ENCODE measurements at places on chromosomes 4 and X.

- H3K27ac ChIP-seq, result no peak overlapping the region
- DNase-seq, result no peak
- H3K4me1 ChIP-seq, result no peaks in the 10 kb centered on the region
- H3K36me3 ChIP-seq, result no peaks in the 10 kb centered on the region
- H3K4me3 ChIP-seq, result no peak overlapping the region
Observed at GRCh38 chrX:23659339-23659738, 8.0 kb upstream of the PRDX4 start.

DNA sequence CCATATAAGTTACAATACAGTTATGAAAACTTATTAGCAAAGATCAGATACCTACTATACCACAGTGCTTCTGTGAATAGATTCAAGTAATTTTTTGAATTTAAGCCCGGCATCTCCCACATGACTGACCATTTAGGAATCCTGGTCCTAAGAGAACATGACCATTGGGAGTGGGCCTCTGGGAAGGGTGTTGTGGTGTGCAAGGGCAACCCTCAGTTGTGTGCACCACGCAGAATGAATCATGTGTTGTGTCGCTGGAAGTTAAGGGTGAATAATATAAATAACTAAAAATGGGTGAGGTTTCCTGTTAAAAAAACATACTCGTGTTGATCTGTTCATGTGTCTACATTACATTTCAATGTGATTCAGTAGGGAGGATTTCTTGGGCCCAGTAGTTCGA lies 15.5 kb downstream of the CPE start:
- no peak overlapping the region for H3K4me3 ChIP-seq
- no peaks in the 10 kb centered on the region for H3K36me3 ChIP-seq
- no peak for DNase-seq

DNA sequence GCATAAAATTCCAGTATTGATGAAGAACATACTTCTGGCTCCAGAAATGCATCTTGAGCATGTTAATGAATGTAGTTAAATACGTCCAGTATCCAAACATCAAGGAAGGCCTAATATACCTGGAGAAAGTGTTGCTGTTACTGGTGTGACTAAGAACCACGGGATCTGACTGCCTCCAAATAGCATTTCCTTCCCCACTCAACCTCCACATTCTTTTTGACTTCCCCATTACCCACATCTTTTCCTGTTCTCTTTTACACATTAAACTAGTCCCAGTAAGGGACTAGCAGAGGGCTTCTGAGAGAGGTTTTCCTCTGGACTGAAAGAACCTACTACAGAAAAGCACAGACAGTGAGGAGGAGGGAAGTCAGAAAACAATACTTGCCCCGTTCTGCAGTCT lies 482.8 kb upstream of the HTR2C start:
- DNase-seq, result no peak
- no peak overlapping the region for H3K4me3 ChIP-seq
- no peak overlapping the region for H3K27ac ChIP-seq
- H3K27me3 ChIP-seq, result no peaks in the 10 kb centered on the region
- H3K4me1 ChIP-seq, result no peaks in the 10 kb centered on the region

- no peak for DNase-seq
- H3K27ac ChIP-seq, result no peak overlapping the region
- no peak overlapping the region for H3K4me3 ChIP-seq
- H3K36me3 ChIP-seq, result no peaks in the 10 kb centered on the region
Observed at GRCh38 chr4:73520821-73521220, 39.3 kb downstream of the AFM start.

GRCh38 chrX:49912086-49912485 lies 10.3 kb upstream of the CLCN5 start:
- no peaks in the 10 kb centered on the region for H3K4me1 ChIP-seq
- DNase-seq, result no peak
- H3K27ac ChIP-seq, result no peak overlapping the region
- no peaks in the 10 kb centered on the region for H3K27me3 ChIP-seq
- no peak overlapping the region for H3K4me3 ChIP-seq

GRCh38 chr4:7429601-7430078 lies 5.1 kb downstream of the PSAPL1 start:
- H3K4me1 ChIP-seq, result no peaks in the 10 kb centered on the region
- no peak overlapping the region for H3K27ac ChIP-seq
- no peak overlapping the region for H3K4me3 ChIP-seq
- peak; percentile 60 for DNase-seq
- no peaks in the 10 kb centered on the region for H3K27me3 ChIP-seq
- no peaks in the 10 kb centered on the region for H3K36me3 ChIP-seq

GRCh38 chr4:2935762-2936743 lies 27.2 kb downstream of the NOP14 start:
- peaks cover 44% of the 10 kb centered on the region for H3K36me3 ChIP-seq
- H3K27ac ChIP-seq, result peak overlapping the region; percentile 89
- peaks cover 58% of the 10 kb centered on the region for H3K4me1 ChIP-seq
- DNase-seq, result peak; percentile 60
- no peaks in the 10 kb centered on the region for H3K27me3 ChIP-seq
- H3K4me3 ChIP-seq, result peak overlapping the region; percentile 89

DNA sequence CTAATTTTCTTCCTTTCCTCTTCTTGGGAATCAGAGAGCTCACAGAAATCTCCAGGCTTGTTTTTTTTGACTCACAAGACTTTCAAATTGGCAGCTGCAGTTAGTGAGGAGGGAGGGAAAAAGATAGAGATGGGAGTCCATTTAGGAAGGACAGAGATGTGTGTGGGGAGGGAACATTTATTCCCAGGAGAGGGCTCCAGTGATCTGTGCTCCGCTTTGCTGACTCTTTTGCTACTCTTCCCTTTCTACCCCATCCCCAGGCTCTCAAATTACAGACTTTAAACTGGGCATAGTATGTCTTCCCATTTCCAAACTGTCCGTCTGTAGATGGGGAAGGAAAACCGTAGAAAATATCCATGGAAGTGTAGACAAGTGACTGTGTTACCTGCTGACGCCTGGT lies 39.1 kb upstream of the UCP1 start:
- H3K4me1 ChIP-seq, result no peaks in the 10 kb centered on the region
- no peaks in the 10 kb centered on the region for H3K27me3 ChIP-seq
- no peak overlapping the region for H3K27ac ChIP-seq
- no peaks in the 10 kb centered on the region for H3K36me3 ChIP-seq

DNA sequence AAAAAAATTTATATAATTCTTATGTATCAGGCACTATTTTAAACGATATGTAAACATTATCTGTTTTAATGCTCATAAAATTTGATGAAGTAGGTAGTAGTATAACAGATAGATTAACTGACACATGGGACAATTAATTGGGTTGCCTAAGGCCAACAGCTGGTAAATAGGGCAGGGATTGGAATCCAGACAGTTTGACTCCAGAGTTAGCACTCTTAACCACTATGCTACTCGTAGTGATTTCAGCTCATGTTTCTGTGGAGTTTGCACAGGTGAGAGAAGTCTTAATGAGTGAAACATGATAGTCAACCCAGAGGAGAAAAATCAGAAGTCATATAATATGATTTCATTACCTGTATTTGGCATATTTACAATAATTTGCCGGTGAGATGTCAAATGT lies 126.0 kb upstream of the WDFY3 start:
- no peaks in the 10 kb centered on the region for H3K36me3 ChIP-seq
- no peak overlapping the region for H3K4me3 ChIP-seq
- no peak overlapping the region for H3K27ac ChIP-seq
- no peaks in the 10 kb centered on the region for H3K4me1 ChIP-seq

- H3K27ac ChIP-seq, result peak overlapping the region; percentile 68
- DNase-seq, result no peak
- no peaks in the 10 kb centered on the region for H3K27me3 ChIP-seq
- H3K4me3 ChIP-seq, result peak overlapping the region; percentile 37
- no peaks in the 10 kb centered on the region for H3K36me3 ChIP-seq
Observed at GRCh38 chr4:157992038-157992705, 180.7 kb downstream of the GASK1B start.

DNA sequence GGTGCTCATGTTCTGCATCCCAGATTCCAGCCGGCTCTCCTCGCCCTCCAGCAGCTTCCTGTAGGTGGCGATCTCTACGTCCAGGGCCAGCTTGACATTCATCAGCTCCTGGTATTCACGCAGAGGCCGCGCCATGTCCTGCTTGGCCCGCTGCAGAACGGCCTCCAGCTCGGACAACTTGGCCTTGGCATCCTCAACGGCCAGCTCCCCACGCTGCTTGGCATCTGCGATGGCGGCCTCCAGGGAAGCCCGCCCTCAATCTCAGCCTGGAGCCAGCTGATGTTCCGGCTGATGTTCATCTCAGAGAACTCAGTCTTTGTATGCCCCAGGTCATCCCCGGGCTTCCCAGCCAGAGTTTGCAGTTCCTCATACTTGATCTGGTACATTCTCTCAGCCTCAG lies 431.8 kb upstream of the DIPK2B start:
- no peaks in the 10 kb centered on the region for H3K27me3 ChIP-seq
- H3K36me3 ChIP-seq, result no peaks in the 10 kb centered on the region
- no peaks in the 10 kb centered on the region for H3K4me1 ChIP-seq
- H3K4me3 ChIP-seq, result no peak overlapping the region

- H3K27me3 ChIP-seq, result no peaks in the 10 kb centered on the region
- peak overlapping the region; percentile 81 for H3K4me3 ChIP-seq
- H3K4me1 ChIP-seq, result peaks cover 18% of the 10 kb centered on the region
- H3K27ac ChIP-seq, result peak overlapping the region; percentile 99
- no peaks in the 10 kb centered on the region for H3K36me3 ChIP-seq
- peak; percentile 94 for DNase-seq
Observed at GRCh38 chr4:113760795-113761619, 531 bp downstream of the CAMK2D start.

DNA sequence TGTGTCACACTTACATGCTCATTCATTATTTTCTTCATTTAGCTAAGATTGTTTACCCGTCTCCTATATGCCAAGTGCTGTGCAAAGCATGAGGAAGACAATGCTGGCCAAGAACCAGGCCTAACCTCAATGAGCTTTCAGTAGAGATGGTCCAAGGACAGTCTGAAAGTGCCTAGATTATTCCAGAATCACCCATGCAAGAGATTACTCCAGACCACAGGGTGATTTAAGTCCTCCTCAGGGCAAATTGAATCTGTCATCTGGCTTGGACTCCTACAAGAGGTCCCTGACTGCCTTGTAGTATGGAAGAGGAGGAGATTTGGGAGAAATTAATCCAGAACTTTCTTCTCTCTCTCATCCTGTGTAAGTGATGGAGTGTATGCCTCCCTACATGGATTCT lies 99.4 kb upstream of the NDP start:
- no peaks in the 10 kb centered on the region for H3K27me3 ChIP-seq
- no peak overlapping the region for H3K27ac ChIP-seq
- no peak overlapping the region for H3K4me3 ChIP-seq
- no peaks in the 10 kb centered on the region for H3K4me1 ChIP-seq
- no peak for DNase-seq
- H3K36me3 ChIP-seq, result no peaks in the 10 kb centered on the region

DNA sequence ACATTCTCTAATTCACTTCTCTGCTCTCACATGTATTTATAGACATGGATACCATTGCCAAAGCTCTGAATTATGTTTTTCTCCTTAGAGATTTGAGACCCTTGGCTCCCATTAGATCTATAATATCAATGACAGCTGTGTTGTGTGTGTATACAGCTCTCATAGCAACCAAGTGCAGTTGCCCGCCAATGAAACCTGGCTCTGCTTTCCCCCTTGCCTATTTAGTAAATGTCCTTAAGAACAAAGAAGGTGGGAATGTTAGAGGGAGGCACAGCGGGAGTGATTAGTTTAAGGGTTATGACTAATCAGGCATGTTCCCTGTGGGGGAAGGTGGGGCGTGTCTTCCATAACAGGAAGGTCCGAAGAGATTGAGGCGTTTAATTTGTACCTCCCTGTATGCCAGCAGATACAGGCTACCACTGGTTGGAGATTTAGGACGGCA lies 100.5 kb upstream of the TBC1D9 start:
- H3K4me3 ChIP-seq, result no peak overlapping the region
- H3K27me3 ChIP-seq, result no peaks in the 10 kb centered on the region

DNA sequence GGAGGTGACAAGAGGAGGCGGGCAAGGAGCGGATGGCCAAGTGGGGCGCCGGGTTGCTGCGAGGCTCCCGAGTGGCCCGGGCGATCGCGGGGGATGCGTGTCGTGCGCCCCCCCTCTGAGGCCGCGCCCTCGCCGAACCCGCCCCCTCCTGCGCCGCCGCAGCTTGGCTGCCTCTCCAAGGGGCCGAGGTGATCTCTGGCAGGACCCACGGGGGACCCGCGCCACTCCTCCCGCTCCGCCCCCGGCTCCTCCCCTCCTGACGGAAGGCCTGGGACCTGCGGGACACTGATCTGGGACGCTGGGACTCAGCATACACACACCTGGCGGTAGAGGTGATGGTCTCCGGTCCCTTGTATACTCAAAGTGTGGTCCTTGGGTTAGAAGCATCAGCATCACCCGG lies 21.9 kb upstream of the FAM47C start:
- H3K4me3 ChIP-seq, result peak overlapping the region; percentile 23
- H3K27me3 ChIP-seq, result peaks cover 7% of the 10 kb centered on the region
- H3K27ac ChIP-seq, result no peak overlapping the region
- no peaks in the 10 kb centered on the region for H3K36me3 ChIP-seq
- DNase-seq, result no peak

DNA sequence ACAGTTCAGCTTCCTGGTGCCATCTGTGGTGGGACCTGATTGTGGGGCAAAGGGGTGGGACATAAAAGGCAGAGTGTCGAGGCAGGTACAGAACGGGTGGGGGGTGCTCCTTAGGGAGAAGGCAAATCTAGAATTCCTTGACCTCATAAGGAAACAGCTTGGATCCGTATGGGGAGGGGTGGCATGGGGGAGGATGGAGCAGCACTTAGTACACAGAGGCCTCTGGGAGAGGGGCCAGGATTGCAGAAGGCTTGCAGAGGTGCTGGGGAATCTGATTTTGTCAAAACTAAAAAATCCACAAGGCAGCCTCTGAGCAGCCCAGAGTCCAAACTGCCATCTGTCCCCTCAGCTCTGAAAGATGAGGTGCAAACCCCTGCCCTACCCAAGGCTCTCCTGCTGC lies 2.3 kb upstream of the EMD start:
- H3K4me3 ChIP-seq, result no peak overlapping the region
- no peaks in the 10 kb centered on the region for H3K27me3 ChIP-seq
- H3K36me3 ChIP-seq, result no peaks in the 10 kb centered on the region
- H3K4me1 ChIP-seq, result peaks cover 52% of the 10 kb centered on the region

- no peak overlapping the region for H3K27ac ChIP-seq
- no peak for DNase-seq
- H3K4me1 ChIP-seq, result no peaks in the 10 kb centered on the region
- H3K27me3 ChIP-seq, result no peaks in the 10 kb centered on the region
Observed at GRCh38 chrX:42746606-42747005, 31.4 kb downstream of the PPP1R2C start.

DNA sequence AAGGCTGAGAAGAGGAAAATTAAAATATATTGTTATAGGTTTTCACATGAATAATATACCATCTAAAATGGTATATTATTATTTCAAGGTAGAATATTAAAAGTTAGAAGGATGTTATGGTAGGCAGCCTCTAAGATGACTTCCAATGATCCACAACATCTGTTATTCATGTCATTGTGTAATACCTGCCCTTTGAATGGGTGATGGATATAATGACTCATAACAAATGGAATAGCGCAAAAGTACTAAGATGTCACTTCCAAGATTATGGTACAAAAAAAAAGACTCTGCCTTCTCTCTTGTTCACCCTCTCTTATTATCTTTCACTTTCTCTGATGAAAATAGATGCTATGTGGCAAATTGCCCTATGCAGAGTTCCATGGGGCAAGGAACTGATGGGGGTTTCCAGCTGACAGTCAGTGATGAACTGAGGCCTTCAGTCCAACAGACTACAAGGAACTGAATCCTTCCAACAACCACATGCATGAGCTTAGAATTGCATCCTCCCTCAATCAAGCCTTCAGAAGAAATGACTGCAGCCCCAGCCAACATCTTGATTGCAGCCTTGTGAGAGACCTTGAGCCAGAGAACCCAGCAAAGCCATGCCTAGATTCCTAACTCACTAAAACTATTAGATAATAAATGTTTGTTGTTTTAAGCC lies 57.7 kb downstream of the HS6ST2 start:
- H3K27ac ChIP-seq, result no peak overlapping the region
- H3K36me3 ChIP-seq, result no peaks in the 10 kb centered on the region
- H3K27me3 ChIP-seq, result no peaks in the 10 kb centered on the region
- no peak for DNase-seq
- H3K4me1 ChIP-seq, result no peaks in the 10 kb centered on the region
